ENCODE measurements at places on chromosomes 6 and 20.

GRCh38 chr20:47620808-47621805, 119.4 kb downstream of the NCOA3 start:
- DNase-seq = peak; percentile 83

DNA sequence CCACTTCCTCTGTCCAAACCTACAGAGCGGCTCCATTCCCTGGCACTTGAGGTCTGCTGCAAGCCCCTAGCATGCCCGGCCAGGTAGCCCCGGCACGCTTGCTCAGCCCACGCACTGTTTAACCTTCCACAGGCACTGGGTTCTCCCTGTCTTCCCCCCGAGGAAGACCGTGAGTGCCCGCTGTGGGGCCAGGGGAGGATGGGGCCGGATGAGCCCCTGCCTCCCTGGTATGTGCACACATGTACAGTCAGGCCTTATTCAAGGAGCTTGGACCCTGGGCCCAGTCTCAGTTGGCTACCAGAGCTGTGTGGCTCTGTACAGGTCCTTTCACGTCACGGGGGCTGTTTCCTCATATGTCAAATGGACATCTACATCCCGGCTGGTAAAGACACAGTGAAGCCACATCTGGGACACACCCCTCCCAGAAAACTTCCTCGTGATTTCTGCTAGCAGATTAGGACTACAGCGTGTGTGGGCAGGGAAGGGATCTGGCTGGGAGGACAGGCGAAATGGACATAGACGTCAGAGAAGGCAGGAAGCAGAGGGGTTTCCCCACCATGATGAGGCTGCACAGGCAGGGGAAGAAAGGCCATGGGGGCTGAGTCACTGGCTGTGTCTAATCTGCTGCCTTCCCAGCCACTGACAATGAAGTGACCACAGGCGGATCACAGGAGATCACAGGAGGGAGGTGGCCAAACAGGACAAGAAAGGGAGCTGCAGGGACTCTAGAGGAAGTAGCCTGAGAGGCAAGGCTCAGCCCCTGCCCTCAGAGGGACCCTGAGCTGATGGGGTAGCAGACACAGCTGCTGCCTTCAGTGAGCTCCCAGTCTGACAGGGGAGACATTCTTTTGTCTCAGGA, 62.9 kb downstream of the MRPL14 start:
- DNase-seq = peak; percentile 88

GRCh38 chr6:107879941-107880340, 55.8 kb upstream of the SCML4 start:
- no peak for DNase-seq

GRCh38 chr20:33466303-33466646, 22.7 kb upstream of the SNTA1 start:
- DNase-seq = no peak

DNA sequence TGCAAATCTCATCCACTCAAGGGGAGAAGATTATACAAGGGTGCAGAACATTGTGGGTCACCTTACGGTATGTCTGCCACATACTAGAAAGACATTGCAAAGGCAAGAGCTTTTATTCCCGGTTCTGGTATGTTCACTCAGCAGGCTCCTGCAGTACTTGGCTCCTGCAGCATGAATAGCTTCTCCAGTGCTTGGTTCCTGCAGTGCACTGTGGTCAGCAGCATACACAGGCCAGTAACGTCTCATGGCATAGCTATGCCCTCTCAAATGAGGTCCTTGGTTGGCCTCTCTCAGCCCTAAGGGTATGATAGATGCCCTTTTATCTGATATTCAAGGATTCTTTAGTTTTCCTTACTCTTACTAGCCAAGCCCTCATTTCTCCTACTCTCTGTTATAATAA, 12.6 kb downstream of the TCP11 start:
- no peak for DNase-seq

- DNase-seq = no peak
Measured at GRCh38 chr6:114600381-114600780, 257.6 kb upstream of the HS3ST5 start.

GRCh38 chr6:81759782-81760181, 7.3 kb upstream of the TENT5A start:
- no peak for DNase-seq

DNA sequence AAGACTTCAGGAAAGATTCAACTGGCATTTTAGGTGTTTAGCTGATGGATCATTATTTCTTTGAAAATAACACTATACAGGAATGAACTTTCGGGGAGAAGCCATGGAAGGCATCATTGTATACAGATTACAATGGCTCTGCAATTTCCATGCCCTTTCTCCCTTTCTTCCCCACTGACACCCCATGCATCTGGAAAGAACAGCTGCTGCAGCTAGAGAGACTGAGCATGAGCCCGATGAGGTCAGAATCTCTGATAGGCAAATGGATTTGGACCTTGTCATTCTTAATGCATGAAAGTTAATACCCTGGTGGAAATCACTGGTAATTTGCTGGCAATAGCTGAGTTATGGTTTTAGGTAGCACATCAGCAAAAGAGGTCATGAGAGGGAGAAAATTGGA, 54.8 kb downstream of the BTBD3 start:
- DNase-seq = no peak

GRCh38 chr20:44304383-44304782, 6.6 kb downstream of the FITM2 start:
- DNase-seq = no peak

DNA sequence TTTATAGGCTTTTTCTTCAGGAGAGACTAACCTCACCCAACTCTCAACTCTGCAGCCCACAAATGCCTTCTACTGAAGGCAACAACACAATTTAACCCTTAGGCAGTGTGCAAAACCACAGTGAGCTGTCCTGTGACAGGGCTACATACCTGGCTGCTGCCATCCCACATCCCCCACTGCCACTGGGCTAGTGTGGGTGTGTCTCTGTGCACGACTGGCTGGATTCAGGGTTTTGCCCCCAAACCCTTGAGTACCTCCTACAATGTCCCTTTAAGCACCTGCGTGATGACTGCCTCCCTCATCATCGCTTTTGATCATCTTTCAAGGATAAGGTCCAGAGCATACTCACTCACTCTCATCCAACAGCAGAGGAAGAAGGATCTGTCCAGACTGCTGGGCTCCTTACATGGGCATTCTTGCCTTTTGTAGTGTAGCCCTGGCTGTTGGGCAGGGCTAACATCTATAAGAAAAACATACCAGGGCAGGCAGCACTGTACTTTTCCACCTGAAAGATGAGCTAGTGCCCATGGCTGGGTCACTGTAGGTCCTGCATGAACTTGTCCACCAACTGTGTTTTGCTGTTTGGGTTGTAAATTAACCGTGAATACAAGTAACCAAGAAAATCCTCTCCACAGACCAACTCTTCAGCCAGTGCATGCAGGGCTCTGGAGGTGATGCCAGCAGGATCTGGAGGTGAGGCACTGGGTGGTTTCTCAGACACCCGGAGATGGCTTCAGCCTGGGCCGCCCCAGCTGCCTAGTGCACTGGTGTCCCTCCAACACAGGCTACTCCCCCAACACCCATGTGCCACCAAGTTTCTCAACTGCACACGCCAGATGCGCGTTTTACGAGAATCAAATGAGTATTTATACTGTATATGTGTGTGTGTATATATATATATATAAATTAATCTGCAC, 45.2 kb downstream of the PLCG1 start:
- DNase-seq = no peak

DNA sequence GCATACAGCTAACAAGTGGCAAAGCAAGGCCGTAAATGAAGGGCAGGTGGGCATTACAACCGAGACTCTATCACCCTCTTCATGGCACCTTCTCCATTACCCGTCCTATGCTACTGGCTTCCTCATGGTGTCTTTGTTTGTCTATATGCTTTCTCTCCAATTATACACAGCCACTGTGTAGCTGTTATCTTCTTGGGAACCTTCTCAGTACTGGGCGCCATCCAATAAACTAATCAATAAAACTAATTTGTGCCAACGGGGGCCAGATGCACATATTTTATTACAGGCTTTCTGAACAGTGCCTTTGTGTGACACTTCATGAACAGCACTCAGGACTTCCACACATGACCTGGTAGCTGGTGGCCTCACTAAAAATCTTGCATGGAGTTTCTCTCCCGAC, 149.8 kb upstream of the PCSK2 start:
- no peak for DNase-seq

- DNase-seq = peak; percentile 87
Measured at GRCh38 chr6:2237001-2237400, 8.4 kb downstream of the GMDS start.

GRCh38 chr6:160247457-160247883, 11.2 kb downstream of the SLC22A2 start:
- DNase-seq = no peak

- no peak for DNase-seq
Measured at GRCh38 chr20:48041078-48041780, 255.9 kb upstream of the SULF2 start.

- no peak for DNase-seq
Measured at GRCh38 chr20:50115041-50115512, 2.1 kb upstream of the UBE2V1 start.

DNA sequence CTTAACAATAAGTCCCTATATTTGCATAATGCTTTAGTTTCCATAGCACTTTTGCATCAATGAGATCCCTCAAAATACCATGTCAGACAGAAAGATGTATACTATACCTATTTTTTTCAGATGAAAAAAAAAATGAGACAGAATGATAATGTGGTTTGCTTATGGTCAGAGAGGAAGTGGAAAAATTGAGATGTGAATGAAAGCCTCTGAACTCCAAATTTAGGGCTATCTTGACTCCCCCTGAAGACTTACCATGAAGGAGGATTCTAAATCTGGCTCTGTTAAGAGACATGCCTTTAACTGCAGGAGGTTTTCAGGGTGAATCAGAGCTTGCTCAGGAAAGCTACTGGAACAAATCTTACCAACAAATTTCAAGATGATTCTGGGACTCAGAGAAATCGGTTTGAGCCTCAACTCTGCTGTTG, 176.2 kb downstream of the ISM1 start:
- DNase-seq = no peak

GRCh38 chr6:95431637-95432228, 145.6 kb upstream of the MANEA start:
- peak; percentile 64 for DNase-seq

DNA sequence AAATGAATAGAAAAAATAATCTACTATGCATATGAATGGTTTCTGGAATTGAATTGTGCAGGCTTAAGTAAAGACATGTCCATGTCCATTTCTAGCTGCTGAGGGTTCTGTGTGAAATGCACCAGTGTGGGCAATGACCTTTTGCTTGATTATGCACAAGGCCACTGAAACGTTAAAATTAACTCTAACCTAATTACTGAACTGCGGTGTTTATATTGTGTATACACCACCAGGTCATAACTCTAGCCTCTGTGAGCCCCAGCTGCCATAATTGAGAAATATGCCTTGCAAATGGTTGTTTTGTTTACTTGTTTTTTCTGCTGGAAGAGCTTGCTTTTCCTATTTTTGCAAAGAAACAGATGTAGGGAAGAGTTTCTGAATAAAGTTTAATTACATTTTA, 46.1 kb downstream of the RSPO3 start:
- no peak for DNase-seq

DNA sequence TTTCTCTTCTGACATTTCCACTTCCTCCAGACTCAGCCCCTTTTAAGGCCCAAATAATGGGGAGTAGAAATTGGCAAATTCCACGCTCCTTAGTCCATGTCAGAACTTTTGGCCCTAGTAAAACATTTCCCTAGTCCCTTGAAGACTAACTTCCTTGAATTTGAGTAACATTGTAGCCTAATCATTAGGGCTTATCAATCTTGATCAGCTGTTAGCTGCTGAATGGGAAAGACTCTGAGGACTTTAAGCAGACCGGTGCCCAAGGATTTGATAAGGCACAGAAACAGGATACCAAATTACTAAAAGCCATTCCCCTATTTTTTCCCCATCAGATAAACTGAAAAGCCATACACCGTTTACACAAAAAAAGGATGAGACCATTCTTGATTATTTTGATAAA, 37.0 kb upstream of the ECI2 start:
- no peak for DNase-seq

- DNase-seq = no peak
Measured at GRCh38 chr6:144722154-144722737, 437.1 kb downstream of the UTRN start.

DNA sequence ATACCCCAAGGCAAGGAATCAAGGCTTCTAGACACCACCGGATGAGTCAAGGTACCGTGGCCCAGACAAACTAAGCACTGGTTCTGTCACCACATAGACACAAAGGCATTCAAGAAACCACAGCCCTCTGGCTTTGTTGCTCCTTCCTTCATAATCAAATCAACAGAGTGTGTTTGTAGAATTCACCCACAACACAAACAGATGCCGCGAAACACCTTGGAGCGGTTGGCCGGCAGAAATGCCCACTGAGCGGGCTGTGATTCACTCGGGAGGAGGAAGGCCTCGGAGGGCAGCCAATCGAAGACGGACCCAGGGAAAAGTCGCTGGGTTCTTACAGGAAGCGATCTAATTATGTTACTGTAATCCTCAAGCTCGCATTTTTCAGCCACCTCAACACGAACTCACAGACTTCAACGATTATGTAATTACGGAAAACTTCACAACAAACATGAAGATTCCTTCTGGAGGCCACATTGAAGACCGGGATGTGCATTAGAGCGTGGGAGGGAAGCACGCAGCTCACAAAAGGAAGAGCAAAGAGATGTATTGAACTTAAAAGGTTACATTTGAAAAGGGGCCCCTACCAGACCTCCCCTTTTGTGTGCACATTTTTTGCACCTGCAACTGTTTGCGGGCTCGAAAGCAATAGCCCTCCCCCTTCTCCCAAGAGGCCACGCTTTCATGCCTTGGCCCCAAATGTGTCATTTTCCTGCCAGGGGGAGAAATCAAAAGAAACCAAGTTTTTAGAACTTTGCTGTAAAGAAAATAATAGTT, 184.7 kb upstream of the PREP start:
- DNase-seq = no peak

GRCh38 chr20:43846516-43846905, 68.1 kb upstream of the TOX2 start:
- no peak for DNase-seq

GRCh38 chr6:5763871-5764270, 242.9 kb downstream of the NRN1 start:
- DNase-seq = no peak

- no peak for DNase-seq
Measured at GRCh38 chr6:158772172-158772571, 47.0 kb downstream of the EZR start.

DNA sequence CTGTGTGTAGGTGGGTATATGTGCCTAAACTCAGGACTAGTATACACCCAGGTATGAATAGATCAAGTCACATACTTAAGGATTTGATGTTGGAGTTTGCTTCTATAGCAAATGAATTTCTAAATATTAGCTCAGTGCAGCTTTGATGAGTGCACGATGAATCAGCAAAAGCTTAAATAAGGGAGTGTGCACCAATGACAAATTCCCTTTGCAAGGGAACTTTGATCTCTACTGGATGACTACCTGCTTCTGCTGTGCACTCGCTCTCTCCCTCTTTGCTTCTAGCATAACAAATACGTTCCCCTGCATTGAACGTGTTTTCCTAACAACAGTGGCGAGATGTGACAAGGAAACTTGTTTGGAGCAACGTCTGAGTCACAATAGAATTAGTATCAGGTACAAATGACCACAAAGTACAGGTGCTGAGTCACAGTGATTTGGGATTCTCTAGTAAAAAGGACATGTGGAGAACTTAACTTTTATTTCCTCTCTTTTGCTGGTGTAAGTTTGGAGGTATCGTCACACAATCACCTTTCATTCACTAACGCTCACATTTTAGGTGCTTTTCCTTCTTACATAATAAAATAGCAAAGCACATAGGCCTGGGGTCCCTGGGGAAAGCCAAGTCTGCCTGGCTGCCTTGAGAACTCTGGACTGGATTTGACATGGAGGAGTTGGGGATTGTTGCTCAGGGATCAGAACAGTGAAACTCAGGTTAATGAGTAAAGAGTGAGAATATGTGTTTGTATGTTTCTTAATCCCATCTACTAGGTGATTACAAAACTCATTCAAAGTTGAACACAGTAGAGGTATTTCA, 49.7 kb downstream of the KLHL31 start:
- DNase-seq = no peak

GRCh38 chr6:116111552-116112528, 11.2 kb downstream of the NT5DC1 start:
- peak; percentile 46 for DNase-seq

Data from endothelial cell of umbilical vein (primary cell).